ENCODE measurements at places on chromosomes 11 and 22.

DNA sequence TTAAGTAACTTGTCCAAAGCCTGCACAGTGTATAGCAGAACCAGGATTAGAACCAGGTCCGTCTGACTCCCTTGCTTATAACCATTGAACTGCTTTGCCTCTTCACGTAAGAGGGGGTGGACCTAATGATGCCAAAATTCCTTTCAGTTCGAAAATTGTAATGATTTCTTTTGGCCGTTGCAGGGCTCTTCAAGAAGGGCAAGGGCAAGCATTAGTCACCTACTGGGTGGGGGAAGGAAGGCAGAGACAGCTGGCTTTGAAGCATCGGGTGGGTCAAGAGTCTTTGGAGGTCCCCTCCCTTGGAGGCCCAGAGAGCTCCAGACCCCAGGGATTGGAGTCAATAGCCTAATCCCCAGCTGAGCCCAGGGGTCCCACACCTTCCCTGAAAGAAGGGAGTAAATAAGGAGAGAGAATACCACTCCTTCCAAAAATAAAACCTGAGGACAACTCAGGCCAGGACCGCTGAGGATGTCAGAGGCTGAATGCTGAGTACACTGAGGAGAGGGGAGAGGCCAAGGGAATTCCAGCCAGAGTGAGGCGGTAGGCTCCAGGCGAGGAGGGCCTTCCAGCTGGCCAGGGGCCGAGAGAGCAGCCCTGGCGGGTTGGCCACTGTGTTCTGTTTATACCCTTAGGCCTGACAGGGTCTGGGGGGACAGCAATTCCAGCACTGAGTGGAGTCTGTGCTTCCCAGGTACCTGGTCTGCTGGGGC is 14.1 kb downstream of the CREB3L1 start:
- no peak for DNase-seq

GRCh38 chr11:19735157-19735908 is 22.7 kb downstream of the NAV2 start:
- no peak for DNase-seq

- DNase-seq, result no peak
Observed at GRCh38 chr11:102279641-102280170, 37.6 kb upstream of the BIRC3 start.

DNA sequence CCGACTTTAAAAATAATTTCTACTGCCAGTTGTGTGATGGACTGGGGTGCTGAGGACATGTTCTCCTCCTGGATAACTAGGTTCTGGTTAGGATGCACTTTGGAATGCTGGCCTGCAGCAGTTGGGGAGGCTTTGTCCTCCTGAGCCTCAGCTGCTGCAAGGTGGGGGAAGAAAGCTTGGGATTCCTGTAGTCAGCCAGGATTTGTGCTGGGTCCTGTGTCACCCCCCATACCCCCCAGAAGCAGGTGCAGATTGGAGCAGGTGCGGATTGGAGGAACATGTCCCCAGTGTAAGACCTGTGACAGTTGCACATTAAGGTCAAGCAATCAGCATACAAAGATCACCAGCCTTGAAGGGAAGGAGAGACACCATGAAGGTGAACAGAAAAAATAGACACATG is 51.1 kb downstream of the MED15 start:
- DNase-seq, result no peak

- DNase-seq, result no peak
Observed at GRCh38 chr22:46202897-46203600, 47.0 kb downstream of the CDPF1 start.
